CD4-positive, alpha-beta T cell (primary cell): ENCODE measurements at places on chromosomes 7 and 10.
A peak's percentile ranks its signal among the peaks of the same experiment; 100 is the strongest.

DNA sequence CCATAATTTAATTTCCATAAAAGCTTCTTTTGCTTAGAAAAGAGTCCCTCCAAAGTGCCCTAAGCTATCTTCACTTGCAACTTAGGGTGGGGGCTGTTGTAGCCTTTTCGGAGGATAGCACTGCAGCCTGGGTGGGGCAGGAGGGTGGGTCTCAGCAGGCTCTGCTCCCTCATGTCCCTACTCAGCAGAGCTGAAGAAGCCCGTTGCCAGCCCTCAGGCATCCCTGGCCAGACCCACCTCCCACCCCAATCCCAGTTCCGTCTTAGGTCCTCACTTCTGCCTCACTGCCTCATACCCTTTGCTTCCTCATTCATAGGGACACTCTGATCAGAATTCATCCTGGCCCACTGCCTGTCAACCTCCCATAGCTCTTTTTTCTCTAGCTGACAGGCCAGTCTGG is 99.8 kb upstream of the ZMIZ1 start:
- no peak for DNase-seq
- no peak overlapping the region for H3K4me3 ChIP-seq
- H3K27me3 ChIP-seq = no peaks in the 10 kb centered on the region
- H3K36me3 ChIP-seq = no peaks in the 10 kb centered on the region
- H3K4me1 ChIP-seq = peaks cover 8% of the 10 kb centered on the region

DNA sequence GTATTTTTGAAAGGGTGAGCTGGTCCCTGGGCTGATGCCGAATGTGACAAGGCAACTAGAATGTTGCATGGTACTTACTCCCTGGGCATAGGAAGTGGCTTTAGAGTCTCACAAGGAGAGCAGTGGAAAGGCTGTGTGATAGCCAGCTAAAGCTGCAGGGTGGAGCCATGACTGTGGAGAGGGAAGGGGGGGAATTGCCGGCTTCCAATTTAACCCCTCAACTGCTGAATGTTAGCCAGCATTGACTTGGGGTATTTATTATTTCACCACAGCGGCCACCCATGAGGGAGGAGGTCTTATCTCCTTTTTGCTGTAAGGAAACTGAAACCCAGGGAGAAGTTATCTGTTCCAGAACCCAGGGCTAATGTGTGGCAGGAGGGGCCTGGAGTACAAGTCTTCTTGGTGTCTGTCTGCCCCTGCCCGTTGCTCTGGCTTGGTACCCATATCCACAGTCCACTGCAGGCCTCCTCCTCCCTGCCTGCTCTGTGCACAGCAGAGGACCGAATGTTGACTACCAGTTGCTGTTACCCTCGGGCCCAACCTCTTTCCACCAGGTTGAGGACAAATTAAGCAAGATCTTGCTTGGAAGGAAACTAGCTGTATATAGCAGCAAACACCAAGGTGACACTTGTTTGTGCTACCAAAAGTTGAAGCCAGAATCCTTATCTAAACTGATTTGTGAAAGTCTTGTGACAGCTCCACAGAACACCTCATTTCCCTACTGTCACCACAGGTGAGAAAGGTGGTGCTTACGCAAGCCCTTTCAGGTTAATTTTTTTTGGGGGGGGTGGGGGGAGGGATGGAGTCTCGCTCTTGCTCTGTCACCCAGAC is 37.6 kb downstream of the WBP1L start:
- DNase-seq = no peak
- no peak overlapping the region for H3K4me3 ChIP-seq
- no peak overlapping the region for H3K27ac ChIP-seq
- H3K4me1 ChIP-seq = peaks cover 35% of the 10 kb centered on the region
- H3K27me3 ChIP-seq = no peaks in the 10 kb centered on the region
- peaks cover 12% of the 10 kb centered on the region for H3K36me3 ChIP-seq

GRCh38 chr10:33966946-33967345 is 632.5 kb upstream of the NRP1 start:
- H3K36me3 ChIP-seq = no peaks in the 10 kb centered on the region
- no peak for DNase-seq
- no peaks in the 10 kb centered on the region for H3K4me1 ChIP-seq

GRCh38 chr10:91313-91712 is 42.2 kb upstream of the TUBB8 start:
- DNase-seq = no peak
- H3K27ac ChIP-seq = no peak overlapping the region
- H3K4me3 ChIP-seq = no peak overlapping the region
- H3K27me3 ChIP-seq = peaks cover 11% of the 10 kb centered on the region
- no peaks in the 10 kb centered on the region for H3K36me3 ChIP-seq
- peaks cover 14% of the 10 kb centered on the region for H3K4me1 ChIP-seq

- peaks cover 10% of the 10 kb centered on the region for H3K4me1 ChIP-seq
- H3K4me3 ChIP-seq = peak within 1 kb of the TSS; percentile 69
- peak within 1 kb of the TSS; percentile 58 for H3K27ac ChIP-seq
Measured at GRCh38 chr7:28180364-28181147, at the start of gene JAZF1. TSS of gene JAZF1 (minus strand) at chr7:28180795.

GRCh38 chr10:7265396-7266123 is 145.3 kb downstream of the SFMBT2 start:
- no peak for DNase-seq
- H3K4me1 ChIP-seq = peaks cover 15% of the 10 kb centered on the region

GRCh38 chr10:104332243-104333031 is 5.8 kb downstream of the ITPRIP start:
- peaks cover 5% of the 10 kb centered on the region for H3K36me3 ChIP-seq
- H3K4me3 ChIP-seq = no peak overlapping the region
- H3K4me1 ChIP-seq = peaks cover 95% of the 10 kb centered on the region
- no peak for DNase-seq

DNA sequence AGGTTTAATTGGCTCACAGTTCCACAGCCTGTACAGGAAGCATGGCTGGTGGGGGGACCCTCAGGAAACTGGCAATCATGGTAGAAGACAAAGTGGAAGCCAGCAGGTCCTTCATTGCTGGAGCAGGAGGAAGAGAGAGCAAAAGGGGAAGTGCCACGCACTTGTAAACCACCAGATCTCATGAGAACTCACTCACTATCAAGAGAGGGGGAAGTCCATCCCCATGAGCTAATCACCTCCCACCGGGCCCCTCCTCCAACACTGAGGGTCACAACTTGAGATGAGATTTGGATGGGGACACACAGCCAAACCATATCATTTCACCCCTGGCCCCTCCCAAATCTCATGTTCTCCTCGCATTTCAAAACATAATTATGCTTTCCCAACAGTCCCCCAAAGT is 171.9 kb upstream of the CACNA2D1 start:
- H3K27me3 ChIP-seq = no peaks in the 10 kb centered on the region

DNA sequence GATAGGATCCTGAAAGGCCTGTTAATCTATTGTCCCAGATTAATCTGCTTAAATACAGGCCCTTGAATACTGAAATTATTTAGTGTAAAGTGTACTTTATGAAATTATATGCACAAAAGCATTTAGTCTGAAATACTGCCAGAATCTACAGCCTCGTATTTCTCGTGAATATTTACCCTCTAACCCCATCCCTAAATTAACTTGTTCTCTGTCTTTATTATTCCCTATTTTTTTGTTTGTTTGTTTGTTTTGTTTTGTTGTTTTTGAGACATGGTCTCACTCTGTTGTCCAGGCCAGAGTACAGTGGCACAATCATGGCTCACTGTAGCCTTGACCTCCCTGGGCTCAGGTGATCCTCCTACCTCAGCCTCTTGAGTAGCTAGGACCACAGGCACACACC is 2.7 kb upstream of the CPED1 start:
- peaks cover 20% of the 10 kb centered on the region for H3K4me1 ChIP-seq
- no peak for DNase-seq
- no peak overlapping the region for H3K4me3 ChIP-seq
- no peak overlapping the region for H3K27ac ChIP-seq
- H3K36me3 ChIP-seq = no peaks in the 10 kb centered on the region

GRCh38 chr10:1240341-1240775 is 184.2 kb downstream of the WDR37 start:
- H3K4me1 ChIP-seq = peaks cover 6% of the 10 kb centered on the region
- H3K27ac ChIP-seq = peak overlapping the region; percentile 13
- H3K36me3 ChIP-seq = no peaks in the 10 kb centered on the region

GRCh38 chr10:85665681-85666080 is 700.9 kb downstream of the GRID1 start:
- DNase-seq = no peak
- no peaks in the 10 kb centered on the region for H3K4me1 ChIP-seq
- no peaks in the 10 kb centered on the region for H3K27me3 ChIP-seq
- H3K27ac ChIP-seq = no peak overlapping the region
- no peak overlapping the region for H3K4me3 ChIP-seq

DNA sequence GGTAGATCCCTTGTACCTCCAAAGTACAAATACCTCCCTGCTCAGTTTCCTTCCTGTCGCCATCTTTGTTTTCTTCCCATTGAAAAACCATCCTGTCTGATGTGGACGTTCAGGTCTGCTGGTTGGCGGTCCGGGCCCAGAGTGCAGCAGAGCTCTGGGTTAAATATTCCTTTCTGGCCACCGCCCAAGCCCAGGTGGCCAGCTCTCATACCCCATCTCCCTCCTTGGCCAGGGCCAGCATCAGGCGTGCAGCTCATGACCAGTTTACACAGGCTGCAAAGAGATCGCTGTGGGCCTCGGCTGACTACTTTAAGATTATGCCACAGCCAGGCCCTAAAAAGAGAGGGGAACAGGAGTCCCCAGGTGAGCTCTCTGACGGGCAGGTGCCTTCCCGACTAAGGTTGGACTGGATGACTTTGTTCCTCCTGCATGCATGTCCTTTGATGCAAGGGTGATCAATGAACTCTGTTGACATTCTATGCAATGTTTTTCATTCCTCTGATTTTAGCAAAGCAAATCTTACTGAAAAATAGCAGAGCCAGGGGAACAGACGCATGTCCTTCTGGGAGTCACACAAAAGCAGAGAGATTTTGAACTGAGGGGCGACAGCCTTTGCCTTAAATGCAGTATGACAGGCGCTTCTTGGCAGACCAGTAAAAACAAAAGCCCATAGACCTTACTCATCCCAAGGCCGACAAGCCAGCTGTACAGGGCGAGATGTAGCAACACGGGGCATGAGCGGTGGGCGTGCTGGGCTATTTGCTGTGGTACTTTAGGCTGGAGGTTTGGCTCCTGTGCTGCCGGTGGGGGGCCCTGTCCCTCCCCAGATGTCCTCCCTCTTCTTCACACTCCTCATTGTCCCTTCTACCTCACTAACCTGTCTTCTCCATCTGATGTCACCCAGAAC is 33.3 kb upstream of the SH2B2 start:
- H3K4me1 ChIP-seq = no peaks in the 10 kb centered on the region
- H3K27me3 ChIP-seq = no peaks in the 10 kb centered on the region
- DNase-seq = no peak
- no peak overlapping the region for H3K4me3 ChIP-seq
- H3K27ac ChIP-seq = no peak overlapping the region

- peaks cover 53% of the 10 kb centered on the region for H3K4me1 ChIP-seq
- H3K36me3 ChIP-seq = no peaks in the 10 kb centered on the region
- H3K4me3 ChIP-seq = no peak overlapping the region
- H3K27ac ChIP-seq = no peak overlapping the region
- peaks cover 5% of the 10 kb centered on the region for H3K27me3 ChIP-seq
Measured at GRCh38 chr10:133440633-133441285, 13.0 kb upstream of the SCART1 start.

DNA sequence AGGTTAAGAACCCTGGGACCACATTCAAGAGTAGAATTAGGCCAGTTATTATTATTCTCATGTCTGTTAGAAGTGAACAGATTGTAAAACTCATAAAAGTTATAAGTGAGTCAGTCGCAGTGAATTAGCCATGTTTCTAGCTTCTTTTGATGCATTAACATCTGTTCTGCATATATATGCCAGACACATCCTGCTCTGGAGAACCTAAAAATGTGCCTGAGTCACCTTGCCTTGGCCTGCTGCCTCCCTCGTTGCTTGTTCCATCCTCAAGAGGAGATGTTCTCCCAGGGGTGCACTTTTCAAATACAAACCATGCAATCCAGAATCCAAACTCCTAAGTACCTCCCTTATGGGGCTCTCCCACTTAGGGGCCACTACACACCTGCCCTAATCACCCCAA is 14.8 kb downstream of the TSPAN12 start:
- H3K4me3 ChIP-seq = no peak overlapping the region
- no peak overlapping the region for H3K27ac ChIP-seq
- no peaks in the 10 kb centered on the region for H3K36me3 ChIP-seq
- DNase-seq = no peak

GRCh38 chr7:92835261-92835850 is 1.0 kb downstream of the CDK6 start:
- peak overlapping the region; percentile 92 for H3K4me3 ChIP-seq
- peaks cover 42% of the 10 kb centered on the region for H3K4me1 ChIP-seq
- DNase-seq = peak; percentile 14
- H3K27me3 ChIP-seq = no peaks in the 10 kb centered on the region
- peak overlapping the region; percentile 24 for H3K27ac ChIP-seq

- H3K4me3 ChIP-seq = no peak overlapping the region
- H3K27me3 ChIP-seq = no peaks in the 10 kb centered on the region
- H3K27ac ChIP-seq = no peak overlapping the region
- DNase-seq = no peak
- H3K36me3 ChIP-seq = no peaks in the 10 kb centered on the region
Measured at GRCh38 chr7:135248546-135248945, 14.9 kb downstream of the STRA8 start.

GRCh38 chr10:58870070-58870469 is 306.4 kb upstream of the PHYHIPL start:
- H3K27ac ChIP-seq = no peak overlapping the region
- H3K4me1 ChIP-seq = no peaks in the 10 kb centered on the region
- DNase-seq = no peak
- no peak overlapping the region for H3K4me3 ChIP-seq

- no peak overlapping the region for H3K27ac ChIP-seq
- no peak for DNase-seq
- no peaks in the 10 kb centered on the region for H3K36me3 ChIP-seq
- H3K27me3 ChIP-seq = no peaks in the 10 kb centered on the region
Measured at GRCh38 chr7:113880559-113880958, 38.2 kb downstream of the PPP1R3A start.

DNA sequence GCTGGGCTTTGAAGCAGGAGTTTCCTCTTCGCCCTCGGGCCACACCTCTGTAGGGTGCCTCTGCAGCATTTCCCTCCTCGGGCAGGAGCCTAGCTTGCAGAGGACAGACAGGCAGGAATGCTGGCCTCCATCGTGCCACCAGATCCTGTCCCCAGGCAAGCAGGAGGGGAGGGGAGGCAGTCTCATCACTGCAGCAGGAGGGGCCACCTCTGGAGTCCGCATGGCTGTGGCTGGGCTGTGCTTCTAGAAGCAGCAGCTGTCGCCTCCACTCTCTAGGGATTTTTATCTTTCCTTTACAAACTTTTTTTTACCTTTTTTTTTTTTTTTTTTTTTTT is 181.4 kb downstream of the CUX1 start:
- no peaks in the 10 kb centered on the region for H3K36me3 ChIP-seq
- no peaks in the 10 kb centered on the region for H3K27me3 ChIP-seq
- H3K4me3 ChIP-seq = no peak overlapping the region
- H3K27ac ChIP-seq = no peak overlapping the region
- H3K4me1 ChIP-seq = no peaks in the 10 kb centered on the region
- DNase-seq = no peak

DNA sequence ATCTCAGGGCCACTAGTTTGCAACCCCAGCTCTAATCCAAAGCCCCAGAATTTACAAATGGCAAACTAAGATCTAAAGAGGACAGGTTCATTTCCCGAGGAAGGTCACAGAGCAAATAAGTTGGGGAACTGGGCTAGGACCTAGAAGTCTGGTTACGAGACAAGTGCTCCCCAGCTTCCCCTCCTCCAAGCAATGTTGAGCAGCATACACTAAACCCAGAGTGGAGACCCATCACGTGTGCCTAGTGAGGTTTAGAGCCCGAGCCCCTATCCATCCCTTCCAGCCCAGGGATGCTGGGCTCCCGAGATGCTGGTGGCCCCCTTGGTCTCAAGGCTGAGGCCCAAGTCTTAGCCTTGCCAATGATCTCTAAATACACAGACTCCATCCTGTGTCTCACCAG is 209.5 kb upstream of the ZMIZ1 start:
- H3K36me3 ChIP-seq = no peaks in the 10 kb centered on the region
- no peaks in the 10 kb centered on the region for H3K4me1 ChIP-seq
